Retina (tissue), 1 donor: ENCODE measurements at places on chromosomes 4 and X.

DNA sequence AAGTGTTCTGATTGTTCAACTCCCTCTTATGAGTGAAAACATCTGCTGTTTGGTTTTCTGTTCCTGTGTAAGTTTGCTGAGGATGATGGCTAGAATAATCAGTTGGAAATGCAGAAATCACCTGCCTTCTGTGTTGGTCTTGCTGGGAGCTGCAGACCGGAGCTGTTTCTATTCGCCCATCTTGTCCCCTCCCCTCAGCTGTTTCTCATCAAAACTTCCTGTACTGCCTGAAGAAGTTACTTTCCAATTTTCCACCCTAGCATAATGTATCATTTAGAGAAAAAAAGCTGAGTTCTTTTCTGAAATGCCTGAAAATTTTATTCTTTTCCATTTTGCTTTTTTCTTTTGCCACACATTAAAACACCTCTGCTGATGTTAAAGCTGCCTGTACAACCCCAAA lies 167.6 kb downstream of the TEX13A start:
- DNase-seq, result no peak

- no peak for DNase-seq
Measured at GRCh38 chr4:11866391-11866790, 437.7 kb upstream of the HS3ST1 start.

GRCh38 chrX:119459181-119459580 lies 9.1 kb upstream of the SLC25A5 start:
- DNase-seq, result no peak

DNA sequence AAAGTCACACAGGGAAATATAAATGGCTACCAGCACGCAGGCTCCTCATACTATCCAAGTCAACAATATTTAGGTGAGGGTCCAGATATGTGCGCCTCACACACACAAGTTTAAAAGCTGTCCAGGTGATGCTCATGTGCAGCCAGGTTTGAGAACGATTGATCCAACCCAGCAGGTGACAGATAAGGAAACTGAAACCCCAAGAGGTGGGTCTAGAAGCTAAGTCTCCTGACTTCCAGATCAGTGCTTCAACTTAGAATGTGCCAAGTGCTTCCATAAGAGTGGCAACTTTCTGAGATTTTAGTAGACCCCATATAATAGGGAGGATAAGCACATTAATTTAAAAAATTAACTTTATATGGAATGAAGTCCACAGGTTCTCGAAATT lies 54.4 kb upstream of the NAP1L5 start:
- no peak for DNase-seq

DNA sequence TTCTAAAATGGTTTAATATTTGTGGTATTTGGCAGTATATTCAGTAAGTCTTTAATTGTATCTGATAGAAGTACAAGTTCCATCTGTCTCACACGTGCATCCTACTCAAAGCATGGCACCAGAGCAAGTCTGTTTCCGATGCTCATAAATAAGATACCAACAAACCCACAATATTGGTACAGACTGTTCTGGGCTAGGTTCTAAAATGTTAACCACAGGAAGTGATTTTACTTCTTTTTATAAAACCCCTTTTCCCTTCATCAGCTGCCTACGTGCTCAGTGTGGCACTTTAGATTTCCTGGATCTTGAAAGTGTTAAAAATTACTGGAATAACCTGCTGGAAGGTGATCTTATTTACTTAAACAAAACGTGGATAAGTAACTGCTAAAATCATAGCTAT lies 165.1 kb downstream of the CFAP299 start:
- no peak for DNase-seq

- DNase-seq, result no peak
Measured at GRCh38 chr4:54192811-54193210, 36.3 kb upstream of the PDGFRA start.

DNA sequence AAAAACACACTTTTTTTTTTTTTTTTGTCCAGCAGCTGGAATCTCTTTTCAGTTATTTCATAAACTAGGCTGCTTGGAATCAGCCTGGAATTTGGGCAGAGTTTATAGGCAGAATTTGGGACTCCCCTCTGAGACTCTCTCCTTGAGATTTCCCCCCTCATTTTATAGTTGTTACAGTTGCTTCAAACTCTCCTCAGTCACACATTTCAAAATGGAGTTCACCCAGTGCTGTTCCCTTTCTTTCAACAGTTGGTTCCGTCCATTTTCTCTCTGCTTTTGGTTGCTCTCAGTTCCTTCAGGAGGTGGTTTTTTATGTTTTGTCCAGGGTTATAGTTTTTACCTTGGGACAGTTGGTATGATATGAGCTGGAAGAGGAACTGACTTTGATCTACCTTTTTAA lies 27.5 kb downstream of the NSD2 start:
- no peak for DNase-seq

DNA sequence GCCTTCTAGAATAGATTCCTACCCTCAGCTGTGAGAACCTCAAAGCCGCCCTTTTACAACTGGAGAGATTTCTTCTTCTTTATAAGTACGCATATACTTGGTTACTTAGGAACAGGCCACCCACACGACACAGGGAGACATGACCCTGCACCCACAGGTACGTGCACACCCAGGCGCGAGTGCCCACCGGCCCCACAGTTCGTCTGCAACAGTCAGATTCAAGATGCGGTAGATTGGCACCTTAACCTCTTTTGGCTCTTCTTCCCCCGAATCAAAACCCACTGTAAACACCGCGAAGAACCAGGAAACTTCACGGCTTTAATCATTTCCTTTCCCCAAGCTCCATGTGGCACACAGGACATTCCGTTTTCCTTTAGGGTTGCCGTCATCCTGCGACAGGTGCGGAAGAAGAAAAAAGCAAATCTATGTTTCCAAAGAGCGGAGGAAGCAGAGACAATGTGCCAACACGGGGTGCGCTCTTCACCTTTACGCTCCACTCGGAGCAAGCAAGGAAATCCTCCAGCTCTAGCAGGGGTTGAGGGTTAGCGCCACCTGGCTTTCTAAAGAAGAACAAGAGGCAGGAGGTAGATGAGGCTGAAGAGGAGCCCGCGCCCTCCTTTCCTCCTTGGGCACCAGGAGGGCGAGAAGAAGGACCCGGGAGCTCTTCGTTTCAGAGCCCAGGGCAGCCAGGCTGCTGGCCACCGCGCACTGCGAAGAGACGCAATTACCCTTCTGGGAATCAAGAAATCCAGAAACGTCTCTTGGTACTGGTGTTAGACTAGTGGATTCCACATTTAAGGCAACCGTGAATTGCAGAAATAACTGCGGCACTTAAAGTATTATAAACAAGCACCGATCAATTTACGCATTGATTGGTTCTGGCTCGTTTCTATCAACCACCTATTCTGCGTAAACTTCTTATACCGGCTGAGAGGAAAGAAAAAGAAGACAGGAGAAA lies 35.7 kb downstream of the HAND2 start:
- peak; percentile 77 for DNase-seq

- DNase-seq, result no peak
Measured at GRCh38 chrX:106725931-106726330, 570 bp upstream of the RNF128 start.

GRCh38 chrX:67749536-67749935 lies 205.7 kb downstream of the AR start:
- no peak for DNase-seq

DNA sequence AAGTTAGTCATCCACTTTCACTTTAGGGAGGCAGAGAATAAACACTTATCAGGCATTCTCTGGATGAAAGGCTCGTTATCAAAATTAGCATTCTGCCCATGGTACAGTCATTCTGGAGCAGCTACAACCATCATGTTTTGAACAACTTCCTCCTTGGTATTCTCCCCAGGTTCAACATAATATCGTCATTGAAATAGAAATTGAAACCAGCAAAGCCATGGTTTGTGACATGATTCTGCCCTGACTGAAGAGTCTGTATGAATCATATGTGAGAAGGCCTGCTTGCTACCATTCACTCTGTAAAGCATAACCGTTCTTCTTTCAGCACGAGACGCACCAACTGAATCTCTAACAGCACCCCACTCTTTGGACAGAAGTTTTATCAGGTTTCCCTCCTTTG lies 127.5 kb upstream of the RADX start:
- DNase-seq, result no peak

- no peak for DNase-seq
Measured at GRCh38 chr4:102564399-102565059, 63.4 kb downstream of the NFKB1 start.

- DNase-seq, result peak; percentile 56
Measured at GRCh38 chr4:5979981-5980380, 38.2 kb downstream of the C4orf50 start.

- DNase-seq, result no peak
Measured at GRCh38 chrX:39616731-39617130, 481.0 kb downstream of the BCOR start.

DNA sequence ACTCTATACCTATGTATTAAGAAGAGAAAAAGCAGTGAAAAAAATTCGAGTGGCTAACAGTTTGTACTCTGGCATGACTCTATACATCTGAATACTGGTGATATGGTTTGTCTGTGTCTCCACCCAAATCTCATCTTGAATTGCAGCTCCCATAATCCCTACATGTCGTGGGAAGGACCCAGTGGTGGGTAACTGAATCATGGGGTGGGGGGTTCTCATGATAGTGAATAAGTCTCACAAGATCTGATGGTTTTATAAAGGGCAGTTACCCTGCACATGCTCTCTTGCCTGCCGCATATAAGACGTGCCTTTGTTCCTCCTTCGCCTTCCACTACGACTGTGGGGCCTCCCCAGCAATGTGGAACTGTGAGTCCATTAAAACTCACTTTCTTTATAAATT lies 70.4 kb downstream of the LRBA start:
- DNase-seq, result no peak

GRCh38 chrX:40055495-40055894 lies 42.3 kb downstream of the BCOR start:
- DNase-seq, result no peak

DNA sequence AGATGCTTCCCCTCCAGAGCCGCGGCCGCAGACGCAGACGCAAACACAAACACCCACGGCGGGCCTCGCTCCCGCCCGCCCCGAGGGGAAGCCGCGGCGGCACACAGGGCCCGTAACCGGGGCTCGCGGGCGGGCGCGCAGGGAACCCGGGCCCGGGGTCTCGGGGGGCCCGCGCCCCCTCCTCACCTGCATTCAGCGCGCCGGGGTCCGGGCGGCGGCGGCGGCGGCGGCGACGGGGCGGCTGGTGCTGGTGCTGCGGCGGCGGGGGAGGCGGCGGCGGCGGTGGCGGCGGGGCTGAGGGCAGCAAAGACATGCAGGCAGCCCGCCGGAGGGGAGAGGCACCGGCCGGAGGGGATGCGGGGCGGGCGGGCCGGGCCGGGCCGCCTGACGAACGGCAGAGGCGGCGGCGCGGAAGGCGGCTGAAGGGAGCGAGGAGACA lies 255 bp upstream of the CNOT6L start:
- DNase-seq, result no peak

GRCh38 chr4:140004922-140005627 lies 148.9 kb downstream of the MAML3 start:
- DNase-seq, result no peak

DNA sequence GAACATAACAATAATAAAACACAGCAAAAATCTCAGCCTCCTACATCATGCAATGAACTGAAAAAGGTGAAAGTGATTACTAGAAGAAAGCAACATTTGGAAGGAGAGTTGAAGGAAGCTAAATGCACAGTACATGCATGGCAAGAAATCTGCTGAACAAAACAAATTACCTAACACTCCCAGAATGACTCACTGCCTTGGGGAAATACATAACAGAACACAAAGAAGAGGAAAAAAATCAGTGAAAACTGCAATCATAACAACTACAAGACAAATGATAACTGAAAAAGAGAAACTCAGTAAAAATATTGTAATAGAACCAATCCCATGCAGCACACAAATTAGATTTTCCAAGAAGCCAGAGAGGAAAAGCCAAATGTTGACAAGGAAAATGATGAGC lies 1513.2 kb downstream of the ARAP2 start:
- DNase-seq, result no peak

GRCh38 chr4:15078682-15079642 lies 76.7 kb downstream of the CPEB2 start:
- DNase-seq, result no peak

DNA sequence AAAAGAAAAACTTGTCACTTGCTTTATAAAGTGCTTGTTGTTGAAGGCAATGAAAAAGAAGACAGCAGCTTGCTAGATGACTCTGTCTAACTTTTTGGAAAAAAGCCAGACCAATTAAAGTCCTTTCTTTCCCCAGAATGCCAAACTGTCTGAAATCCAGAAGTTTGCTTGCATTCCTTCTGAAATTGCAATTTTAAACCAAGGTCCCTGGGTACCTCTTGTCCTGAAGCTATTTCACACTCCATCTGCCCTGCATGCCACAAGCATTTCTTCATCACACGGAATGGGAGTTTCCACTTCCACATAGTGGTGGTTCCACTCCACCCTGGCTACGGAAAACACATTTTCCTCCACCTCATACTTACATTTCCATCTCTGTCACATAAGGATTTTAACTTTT lies 101.0 kb downstream of the PAPSS1 start:
- no peak for DNase-seq

DNA sequence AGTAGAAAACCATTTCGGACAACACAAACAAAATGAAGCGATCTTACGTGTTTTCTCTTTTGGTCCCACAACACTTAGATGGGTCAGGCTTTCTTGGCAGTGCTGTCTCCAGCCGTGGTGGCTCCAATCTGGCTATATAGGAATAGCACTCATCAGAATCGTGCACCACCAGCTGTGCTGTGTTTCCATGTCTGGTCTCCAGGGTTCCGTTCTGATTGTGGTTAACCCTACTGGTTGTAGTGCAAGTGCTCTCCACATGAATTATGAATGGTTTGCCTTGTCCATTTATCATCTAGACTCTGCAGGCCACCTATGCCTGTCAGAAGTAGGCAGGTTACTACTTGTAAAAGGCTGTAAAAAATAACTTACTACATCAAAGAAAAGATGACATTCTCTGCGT lies 536.3 kb downstream of the IQCM start:
- no peak for DNase-seq

- DNase-seq, result no peak
Measured at GRCh38 chr4:163485589-163485988, 8.9 kb upstream of the TMA16 start.

- no peak for DNase-seq
Measured at GRCh38 chrX:68708503-68709290, 61.2 kb downstream of the STARD8 start.

DNA sequence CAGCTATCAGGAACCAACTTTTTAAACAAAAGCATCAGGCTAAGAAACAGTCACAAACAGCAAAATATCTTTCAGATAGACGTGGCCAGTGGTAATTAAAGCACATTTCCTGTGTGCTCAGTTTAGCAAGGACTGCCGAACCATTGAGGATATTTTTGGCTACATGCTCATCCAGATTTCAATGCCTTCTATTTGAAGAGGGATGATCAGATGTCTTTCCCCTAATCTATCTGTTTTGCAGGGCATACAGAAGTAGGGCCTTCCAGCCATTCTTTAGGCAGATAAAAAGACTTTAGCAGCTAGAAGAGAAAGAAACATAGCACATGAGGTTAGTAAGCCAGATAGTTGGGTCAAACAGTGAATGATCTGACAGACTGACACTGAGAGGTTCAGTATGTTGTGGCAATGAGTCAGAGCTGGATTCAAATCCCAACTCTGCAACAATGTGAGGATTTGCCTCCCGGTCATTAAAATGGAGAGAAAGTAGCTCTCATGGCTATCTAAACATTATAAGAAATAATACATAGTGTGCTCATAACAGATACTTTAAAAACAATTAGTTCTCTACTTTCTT lies 100.0 kb upstream of the PRKG2 start:
- DNase-seq, result no peak
